Stimulated activated CD4-positive, alpha-beta T cell treated with anti-CD3 and anti-CD28 coated beads, Interleukin-12 subunit alpha, Interleukin-12 subunit beta, amount 100 ng/mL, for 24 hours (primary cell): ENCODE measurements at places on chromosomes 2 and 18.

DNA sequence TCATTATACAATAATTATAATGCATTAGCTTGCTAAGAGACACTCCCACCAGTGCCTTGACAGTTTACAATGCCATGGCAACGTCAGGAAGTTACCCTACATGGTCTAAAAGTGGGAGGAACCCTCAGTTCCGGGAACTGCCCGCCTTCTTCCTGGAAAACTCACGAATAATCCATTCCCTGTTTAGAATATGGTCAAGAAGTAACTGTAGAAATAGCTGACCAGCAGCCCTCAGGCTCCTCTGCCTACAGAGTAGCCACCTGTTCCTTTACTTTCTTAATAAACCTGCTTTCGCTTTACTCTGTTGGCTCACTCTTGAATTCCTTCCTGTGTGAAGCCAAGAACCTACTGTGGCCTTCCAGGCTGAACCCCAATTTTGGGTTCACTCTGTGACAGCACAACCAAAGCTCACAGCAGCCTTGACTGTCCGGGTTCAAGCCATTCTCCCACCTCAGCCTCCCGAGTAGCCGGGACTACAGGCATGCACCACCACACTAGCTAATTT, 20.0 kb upstream of the PTPN2 start:
- peak; percentile 41 for DNase-seq

- DNase-seq = no peak
Observed at GRCh38 chr2:143674051-143674450, 544.8 kb downstream of the ARHGAP15 start.

GRCh38 chr2:150676747-150677383, 189.4 kb upstream of the RND3 start:
- DNase-seq = no peak

- no peak for DNase-seq
Observed at GRCh38 chr2:163518762-163519161, 217.0 kb downstream of the FIGN start.

- DNase-seq = no peak
Observed at GRCh38 chr2:56167616-56168562, 15.9 kb upstream of the CCDC85A start.

GRCh38 chr2:15539999-15540398, 21.1 kb downstream of the NBAS start:
- no peak for DNase-seq

DNA sequence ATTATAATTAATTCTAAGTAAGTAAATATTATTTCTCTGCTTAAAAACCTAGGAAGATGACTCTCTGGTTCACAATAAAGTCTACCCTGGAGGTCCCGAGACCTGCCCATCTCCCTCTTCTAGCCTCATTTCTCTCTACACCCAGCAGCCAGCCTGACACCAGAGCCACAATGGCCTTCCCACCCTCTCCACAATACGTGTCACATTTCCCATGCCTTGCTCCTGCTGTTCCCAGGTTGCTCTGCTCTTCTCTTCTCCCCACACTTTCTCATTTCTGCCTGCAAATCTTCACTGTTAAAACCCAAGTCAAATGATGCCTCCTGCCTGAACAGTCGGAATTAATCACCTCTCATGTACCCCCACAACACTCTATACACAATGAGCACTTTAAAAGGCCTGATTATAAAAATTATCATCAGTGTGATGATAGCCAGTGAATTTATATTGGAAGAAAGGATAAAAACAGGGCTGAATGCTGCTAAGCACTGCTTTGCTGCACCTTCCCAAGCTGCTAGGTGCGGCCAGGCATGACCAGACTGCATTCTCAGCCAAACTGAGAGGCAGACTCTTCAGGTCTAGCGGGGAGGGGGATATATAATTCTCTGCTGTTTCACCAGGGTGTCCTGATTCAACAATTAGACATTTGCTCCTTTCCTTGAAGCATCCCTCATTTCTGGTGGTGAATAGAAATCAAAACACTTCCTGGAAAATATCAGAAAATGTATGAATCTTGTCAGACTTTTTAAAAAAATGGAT, 160.6 kb downstream of the DTNA start:
- DNase-seq = no peak

DNA sequence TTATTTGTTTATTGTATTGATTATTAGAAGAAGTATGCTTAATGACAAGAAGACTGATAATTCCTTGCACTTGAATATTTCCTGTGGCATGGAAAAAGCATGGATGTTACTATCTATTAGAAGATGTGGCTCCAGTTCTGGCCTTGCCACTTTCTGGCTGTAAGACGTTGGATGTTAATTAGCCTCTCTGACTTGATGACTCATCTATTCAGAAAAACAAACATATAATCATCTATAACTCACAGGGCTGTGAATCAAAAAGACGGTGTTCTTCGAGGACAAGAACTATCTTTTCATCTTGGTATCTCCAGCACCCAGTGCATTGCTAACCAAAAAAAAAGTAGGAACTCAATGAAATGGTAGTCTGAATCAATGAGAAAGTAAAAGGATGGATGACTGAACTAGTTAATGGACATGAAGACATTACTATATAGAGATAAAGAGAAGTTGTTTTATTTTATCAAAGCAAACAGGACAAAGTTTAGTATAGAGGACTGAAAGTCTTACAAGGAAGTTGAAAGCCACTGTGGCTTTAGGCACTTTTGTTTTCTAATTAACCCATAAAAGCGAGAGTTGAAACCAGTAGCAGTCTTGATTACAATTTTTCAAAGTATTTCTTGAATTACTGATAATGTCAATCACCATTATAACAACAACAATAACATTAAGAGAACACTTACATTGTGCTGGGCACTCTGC, 145.3 kb downstream of the RND3 start:
- no peak for DNase-seq

- no peak for DNase-seq
Observed at GRCh38 chr2:161423421-161424393, 7.6 kb downstream of the TBR1 start.

DNA sequence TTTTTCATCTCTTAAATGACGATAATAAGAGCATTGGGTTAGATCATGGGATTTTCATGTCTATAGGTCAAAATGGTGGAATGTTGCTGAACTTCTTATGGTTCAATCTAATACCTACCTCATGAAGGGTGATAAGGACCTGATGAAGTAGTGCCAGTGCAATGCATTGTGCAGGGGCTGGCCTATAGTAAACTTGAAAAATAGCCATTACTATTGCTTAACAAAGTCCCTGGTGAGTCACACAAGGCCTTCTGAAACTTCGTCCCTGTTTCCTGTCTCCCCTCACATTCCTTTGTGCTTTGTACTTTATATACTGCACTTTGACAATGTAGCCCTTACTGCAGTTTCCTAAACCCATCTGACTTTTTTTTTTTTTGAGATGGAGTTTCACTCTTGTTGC, 515.9 kb downstream of the SLC4A3 start:
- DNase-seq = no peak

DNA sequence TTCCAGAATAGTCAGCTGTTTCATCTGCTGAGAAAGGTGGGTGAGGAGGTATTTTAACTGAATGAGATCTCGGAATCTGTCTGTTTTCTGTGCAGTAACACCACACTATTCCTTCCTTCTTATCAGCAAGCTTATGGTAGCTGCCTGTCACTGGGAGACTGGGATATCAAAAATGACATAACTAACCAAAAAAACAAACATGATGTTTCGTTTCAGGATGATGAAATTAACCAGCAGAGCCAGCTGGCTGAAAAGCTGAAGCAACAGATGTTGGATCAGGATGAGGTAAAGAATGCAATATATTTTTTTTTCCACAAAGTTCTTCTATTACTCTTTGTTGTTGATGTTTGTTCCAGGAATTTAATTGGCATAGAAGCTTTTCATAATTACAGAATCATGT, 59.8 kb upstream of the LYPD6B start:
- no peak for DNase-seq

GRCh38 chr18:70280007-70280925, 8.6 kb upstream of the SOCS6 start:
- DNase-seq = no peak

DNA sequence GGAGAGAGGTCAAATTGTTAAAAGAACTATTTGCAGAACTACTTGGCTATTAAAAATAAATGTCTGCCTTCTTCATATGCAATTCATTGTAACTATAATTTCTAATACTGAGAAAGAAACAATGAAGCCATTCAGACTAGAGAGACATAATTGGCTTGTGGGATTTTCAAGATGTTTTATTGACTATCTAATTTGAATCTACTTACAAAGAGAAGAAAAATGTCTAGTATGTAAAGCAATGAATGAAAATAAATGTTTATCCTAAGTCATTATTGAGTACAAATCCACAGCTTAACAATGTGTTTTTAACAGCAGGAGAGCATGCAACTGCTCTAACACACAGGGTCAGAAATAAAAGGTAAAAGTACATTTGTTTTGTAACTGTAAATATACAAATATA, 19.2 kb downstream of the RMP24 start:
- no peak for DNase-seq

GRCh38 chr2:104897515-104898184, 43.7 kb downstream of the POU3F3 start:
- no peak for DNase-seq

GRCh38 chr2:20093263-20094141, 42.1 kb upstream of the LAPTM4A start:
- DNase-seq = no peak

GRCh38 chr2:65465124-65465523, 32.7 kb upstream of the SPRED2 start:
- no peak for DNase-seq

GRCh38 chr2:170159060-170159459, 18.9 kb upstream of the MYO3B start:
- no peak for DNase-seq

GRCh38 chr2:69518841-69519240, 81.6 kb upstream of the NFU1 start:
- no peak for DNase-seq

DNA sequence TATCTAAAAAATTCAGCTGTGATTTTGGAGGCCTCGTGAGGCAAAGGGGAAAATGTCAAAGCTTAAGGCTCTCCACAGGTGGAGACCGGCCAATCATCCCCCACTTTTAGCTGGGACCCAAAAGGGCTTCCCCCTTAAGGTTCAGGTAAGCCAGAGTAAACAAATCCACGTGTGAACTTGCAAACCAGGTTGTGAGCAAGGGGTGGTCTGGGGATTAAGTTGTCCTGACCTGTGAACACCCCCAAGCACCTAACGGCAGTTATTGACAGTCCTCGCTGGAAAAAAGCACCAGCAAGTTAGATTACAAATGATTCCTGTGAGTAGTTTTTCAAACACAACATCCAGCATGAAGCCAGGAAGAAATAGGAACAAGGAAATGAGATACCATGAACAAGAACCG, 42.9 kb downstream of the MYO7B start:
- DNase-seq = no peak

DNA sequence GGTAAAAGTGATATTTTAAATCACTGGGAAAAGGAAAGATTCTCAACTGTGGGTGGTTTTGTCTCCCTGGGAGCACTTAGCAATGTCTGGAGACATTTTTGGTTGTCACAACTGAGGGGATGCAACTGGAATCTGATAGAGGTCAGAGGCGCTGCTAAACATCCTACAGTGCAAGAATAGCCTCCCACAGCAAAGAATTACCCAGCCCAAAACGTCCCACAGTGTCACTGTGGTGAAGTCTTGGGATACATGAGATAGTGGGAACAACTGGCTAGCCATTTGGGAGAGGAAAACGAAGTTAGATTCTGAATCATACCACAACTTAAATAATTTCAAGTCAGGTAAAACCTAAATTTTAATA, 36.4 kb upstream of the NT5DC4 start:
- DNase-seq = no peak
